GF-D8 (cell line): ENCODE measurements at places on chromosomes 1 and 21.
A peak's percentile ranks its signal among the peaks of the same experiment; 100 is the strongest.

DNA sequence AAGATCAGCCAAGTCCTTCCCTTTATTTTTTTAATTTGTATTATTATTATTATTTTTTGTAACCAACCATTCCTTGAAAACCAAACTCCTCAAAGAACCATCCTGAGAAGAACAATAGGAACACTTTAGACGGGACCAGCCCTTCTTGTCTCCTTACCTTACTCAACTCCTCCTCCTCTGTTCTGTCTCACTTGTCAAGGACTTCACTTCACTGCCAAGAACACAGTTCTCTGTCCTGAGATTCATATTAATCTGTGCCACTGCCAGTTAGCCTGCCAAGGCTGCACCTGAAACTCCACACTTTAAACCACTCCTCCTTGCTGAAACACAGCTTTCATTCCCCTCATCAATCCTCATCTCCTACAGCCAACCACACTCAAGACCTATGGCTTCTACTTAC lies 73.8 kb upstream of the ATP1A1 start:
- no peak for DNase-seq

GRCh38 chr21:38265166-38265565 lies 8.4 kb downstream of the KCNJ15 start:
- no peak for DNase-seq

DNA sequence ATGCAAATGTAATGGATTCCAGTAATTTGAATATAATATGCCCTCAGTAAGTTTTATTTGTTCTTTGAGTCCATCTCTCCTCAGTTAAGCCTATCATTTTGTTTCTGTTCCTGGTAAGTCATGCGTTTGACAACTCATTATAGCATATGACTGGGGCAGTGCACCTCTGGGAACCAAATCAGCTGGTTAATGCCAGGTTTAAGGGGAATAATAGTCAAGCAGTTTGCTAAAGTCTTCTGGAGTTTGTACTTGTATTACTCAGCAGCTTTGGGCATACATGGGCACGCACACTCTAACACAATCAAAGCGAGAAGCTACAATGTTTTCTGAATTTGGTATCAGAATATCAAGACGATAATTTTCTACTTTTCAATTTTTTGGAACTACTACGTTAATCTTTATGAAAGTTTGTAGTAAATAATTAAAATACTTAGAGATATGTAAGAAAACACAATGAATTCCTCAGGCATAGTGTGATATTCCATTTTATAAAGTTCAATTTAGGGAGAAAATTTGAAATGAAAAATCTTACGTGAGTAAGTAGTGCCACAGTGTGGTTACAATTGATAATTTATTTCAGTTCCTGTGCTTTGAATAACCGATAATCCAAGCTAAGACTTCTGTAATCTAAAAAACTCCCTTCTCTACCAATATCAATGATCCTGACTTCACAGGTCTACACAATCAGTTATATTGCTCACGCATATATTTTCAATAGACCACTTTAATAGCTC lies 43.8 kb upstream of the KCTD3 start:
- DNase-seq, result no peak

DNA sequence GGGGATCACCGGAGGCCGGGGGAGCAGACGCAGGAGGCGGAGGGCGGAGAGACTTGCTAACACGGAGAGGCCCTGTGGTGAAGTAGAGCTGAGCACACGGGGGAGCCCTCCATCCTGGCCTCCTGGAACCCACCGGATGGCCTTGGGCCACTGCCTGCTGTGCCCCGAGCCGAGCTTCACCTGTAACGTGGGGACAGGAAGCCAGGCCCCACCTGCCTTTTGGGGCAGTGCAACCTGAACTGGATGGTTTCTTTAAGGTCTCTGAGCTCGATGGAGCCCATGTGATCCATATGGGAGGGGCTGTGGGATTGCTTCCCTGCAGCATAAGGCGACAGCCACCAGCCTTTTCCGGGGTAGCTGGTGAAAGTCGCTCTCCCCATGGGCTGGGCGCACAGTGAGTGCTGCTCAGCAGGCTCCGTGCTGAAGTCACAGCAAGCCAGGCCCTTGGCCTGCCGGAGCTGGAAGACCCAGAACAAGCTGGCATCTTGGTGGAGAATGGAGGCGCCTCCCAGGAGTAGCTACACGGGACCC lies 35.8 kb downstream of the TFF3 start:
- no peak for DNase-seq

DNA sequence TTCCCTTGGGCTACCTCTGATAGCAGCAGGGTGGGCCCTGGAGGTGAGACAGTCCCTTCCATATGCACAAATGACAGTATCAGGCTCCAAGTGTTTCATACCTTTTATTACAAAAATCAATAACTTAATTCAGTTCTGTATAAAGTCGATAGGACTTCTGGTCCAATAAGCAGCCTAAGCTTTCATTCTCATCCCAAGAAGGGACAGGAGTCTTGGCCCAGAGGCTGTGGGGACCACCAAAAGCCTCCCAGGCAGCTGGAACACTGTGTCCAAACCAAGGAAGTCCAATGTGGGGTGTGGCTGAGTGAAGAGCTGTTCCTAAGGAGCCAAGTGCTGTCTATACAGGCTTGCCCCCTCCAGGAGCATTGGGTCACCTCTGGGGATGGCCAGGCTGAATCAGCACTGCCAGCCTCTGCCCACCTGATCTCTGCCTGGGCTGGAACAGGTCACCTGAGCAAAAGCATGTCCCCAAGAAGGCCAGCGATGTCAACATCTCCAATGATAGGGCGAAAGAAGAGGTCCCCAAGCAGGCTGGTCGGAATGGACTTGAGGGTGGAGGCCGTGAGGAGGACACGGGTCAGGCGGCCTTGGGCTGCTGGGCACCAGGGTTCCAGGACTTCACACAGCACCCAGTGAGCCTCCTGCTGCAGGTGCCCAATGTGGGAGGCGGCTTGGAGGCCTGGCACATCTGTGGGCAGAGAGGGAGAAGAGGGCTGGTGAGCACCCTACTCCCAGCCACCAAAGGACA lies 2.2 kb downstream of the NR0B2 start:
- no peak for DNase-seq

DNA sequence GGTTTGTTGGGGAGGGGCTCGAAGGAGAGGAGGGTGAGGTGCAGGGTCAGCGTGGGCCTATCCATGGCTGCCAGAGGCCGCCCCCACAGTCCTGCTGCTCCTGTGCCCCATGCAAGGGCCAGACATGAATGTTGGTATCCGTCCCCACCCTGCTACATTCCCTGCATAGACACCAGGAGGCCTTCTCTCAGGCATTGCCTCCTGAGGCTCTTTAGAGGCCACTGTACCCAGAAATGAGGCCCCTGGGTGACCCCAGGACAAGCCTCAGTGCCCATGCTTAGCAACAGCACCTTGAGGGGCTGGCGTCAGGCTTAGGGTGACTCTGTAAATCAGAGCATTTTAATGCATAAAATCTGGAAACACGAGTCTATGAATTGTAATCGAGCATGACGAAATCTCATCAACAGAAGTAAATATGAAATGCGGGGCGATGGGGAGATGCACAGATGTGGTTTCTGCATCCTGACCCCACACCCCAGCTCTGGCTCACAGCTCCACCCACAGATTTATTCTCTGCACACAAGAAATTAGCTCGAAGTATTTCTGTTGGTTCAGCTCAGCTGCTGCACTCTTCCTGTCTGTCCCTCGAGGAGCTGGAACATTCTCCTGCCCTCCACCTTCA lies 124.0 kb upstream of the CSF3R start:
- no peak for DNase-seq

- DNase-seq, result no peak
Observed at GRCh38 chr1:214604523-214604922, 1.5 kb downstream of the CENPF start.

DNA sequence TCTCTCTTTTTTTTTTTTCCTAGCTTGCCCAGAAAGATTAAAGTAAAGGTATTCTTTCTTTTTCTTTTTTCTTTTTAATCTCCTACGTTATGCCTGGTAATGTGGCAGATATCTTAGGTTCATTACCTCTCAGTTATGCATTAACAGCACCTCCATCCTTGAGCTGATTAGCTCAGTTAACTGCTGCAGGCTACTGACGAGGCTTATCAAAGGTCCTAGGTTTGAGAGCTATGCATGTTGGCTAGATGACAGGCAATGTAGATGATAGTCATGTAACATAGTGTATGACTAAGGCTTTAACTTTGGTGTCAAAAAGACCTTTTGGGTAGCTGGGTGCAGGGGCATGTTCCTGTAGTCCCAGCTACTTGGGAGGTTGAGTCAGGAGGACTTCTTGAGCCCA lies 53.7 kb upstream of the CACYBP start:
- no peak for DNase-seq

DNA sequence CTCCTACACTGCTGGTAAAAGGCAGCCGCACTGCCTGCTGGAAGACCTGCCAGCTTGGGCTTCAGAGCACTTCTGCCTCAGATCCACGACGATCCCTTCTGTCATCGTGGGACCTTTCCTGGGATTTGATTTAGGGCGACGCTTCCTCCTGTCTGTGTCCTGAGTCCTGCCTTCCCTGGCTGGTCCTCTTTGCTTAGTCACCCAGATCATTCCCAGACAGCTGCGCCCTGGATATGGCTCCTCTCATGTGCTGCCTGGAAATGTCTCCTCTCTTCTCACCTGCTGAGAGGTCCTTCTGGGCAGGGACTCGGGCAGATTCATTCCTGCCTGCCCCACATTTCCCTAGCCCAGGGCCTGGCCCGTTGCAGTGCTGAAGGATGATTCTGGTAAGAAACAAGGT lies 72.4 kb upstream of the POU3F1 start:
- no peak for DNase-seq

DNA sequence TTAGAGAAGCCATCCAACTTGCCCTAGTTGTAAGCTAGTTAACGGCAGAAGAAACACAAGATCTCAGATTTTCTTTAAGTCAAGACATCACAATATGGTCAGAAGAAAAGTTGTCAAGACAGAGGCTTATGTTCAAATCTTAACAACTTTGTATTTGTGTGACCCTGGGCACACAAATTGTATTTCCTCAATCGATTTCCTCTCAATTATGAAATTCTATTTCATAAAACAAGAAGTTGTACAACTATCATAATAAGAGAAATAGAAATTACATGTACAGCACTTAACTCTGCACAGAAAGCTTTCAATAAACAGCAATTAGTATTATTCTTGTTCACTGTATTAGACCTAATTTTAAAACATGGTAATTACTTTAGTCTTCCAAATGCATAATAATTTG lies 62.9 kb upstream of the SDC3 start:
- DNase-seq, result no peak

DNA sequence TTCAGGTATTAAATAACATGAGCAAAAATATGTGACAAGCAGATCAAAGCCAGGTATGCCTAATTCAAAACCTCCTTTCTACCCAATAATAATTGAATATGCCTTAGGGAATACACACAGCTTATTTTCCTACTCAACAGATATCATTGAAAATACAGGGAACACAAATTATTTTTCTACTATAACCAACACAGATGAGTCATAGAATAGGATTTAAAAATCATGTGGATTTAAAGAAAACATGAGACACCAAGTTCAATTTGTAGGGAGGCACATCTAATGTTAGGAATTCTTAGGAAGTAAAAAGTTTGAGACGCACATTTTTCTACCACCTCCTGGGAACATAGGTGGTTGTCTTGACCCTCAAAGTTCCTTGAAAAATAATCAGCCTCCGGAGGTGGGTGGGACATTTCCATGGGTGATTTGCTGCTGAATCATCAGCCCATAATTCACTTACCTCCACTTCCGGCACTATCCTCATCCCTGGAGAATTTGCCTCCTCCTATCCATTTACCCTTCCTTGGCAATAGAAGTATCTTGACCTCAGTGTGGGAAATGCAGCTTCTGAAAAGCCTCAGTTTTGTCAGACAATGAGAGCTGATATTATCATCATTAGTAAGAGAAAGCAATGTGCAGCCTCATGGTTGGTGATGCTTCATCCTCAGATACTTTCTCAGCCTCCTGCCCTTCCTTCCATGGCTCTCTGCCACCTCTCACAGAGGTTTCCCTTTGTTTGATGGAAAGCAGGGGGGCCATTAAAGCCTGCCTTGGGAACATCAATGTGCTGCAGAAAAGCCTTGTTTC lies 33.5 kb upstream of the RGS4 start:
- DNase-seq, result no peak

- no peak for DNase-seq
Observed at GRCh38 chr21:34807146-34807880, 138.5 kb downstream of the CLIC6 start.

GRCh38 chr1:155061381-155062150 lies 2.0 kb upstream of the EFNA4 start:
- DNase-seq, result peak; percentile 26

GRCh38 chr1:153929981-153930948 lies 7.5 kb upstream of the GATAD2B start:
- DNase-seq, result no peak

GRCh38 chr1:160101717-160102522 lies 3.5 kb upstream of the IGSF8 start:
- DNase-seq, result no peak
